ENCODE measurements at places on chromosomes 2 and 18. TPM values are rescaled to one million over a fixed set of nuclear protein-coding genes. Genes with fewer than 3 reads are reported as not detected.

GRCh38 chr2:233882353-233882752 lies 14.2 kb upstream of the MSL3B start:
- no peak for DNase-seq

The CDH2 gene
- 102 TPM for polyA plus RNA-seq

DNA sequence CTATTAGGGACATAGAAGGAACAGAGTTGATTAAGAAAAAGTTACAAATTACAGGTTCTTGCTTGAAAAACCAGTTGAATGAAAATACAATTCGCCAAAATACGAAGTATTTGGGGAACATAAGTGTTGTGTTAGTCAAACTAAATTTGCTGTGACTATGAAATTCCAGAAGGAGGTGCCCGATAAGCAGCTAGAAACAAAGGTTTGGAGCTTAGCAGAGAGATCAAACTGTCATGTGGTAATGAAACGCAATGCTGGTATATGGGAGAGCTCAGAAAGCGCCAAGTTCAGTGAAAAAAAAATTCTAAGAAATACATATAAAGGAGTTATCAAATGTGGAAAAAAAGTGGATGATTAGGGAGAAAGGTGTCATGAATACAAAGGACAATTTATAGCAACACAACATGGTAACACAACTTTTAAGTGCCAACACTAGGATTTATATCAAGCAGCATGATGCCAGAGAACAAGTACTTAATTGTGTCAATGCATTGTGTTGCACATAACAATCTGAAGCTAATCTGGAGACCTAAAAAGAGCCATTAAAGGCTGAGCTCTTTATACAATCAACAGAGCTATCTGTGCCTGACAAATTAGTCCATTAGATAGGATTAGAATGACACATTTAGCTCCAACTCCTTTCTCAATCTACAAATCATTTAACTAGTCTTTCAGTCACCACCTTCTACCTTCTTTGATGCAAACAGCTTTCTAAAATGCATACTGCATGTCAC lies 31.2 kb downstream of the SMAD2 start:
- DNase-seq = no peak

DNA sequence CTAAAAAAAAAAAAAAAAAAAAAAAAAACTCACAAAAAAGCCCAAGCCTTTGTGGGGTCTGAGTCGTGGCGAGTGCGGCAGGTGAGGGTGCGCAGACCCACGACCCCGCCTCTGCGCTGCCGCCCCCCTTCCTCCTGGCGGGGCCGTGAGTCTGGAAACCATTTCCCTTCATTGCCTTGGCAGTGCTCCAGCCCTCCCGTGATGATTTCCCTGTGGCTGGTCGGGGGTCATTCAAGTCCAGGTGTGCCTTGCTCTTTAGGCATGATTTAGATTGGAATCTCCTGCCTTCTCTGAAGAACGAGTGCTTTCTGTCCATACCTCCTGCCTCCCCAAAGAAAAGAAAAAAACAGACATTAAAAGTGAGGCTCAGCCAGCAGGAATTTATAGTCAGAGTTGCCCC lies 161.8 kb downstream of the FAM210A start:
- DNase-seq = no peak

DNA sequence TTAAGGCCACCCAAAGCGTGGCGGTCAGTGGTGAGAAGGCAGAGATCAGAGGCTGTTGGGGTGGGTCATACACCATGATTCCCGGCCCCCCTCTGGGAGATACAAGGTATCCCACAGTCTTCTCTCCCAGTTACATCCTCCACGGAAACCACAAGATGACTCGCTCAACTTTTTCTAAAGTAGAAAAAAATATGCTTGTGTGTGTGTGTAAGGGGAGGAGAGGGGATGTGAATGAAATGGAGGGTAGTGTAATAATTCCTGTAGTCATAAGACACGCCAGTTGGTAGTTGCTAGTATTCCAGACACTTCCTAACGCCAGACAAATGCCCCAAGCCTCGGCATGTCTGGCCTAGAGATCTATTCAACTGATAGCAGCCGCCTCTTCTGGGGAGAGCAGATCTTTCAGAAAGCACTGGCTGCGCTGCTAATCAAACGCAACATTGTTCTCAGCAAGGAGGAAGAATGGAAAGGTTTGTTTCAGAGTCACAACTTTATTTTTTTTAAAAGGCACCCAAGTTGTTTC lies 143.5 kb downstream of the TGIF1 start:
- no peak for DNase-seq

DNA sequence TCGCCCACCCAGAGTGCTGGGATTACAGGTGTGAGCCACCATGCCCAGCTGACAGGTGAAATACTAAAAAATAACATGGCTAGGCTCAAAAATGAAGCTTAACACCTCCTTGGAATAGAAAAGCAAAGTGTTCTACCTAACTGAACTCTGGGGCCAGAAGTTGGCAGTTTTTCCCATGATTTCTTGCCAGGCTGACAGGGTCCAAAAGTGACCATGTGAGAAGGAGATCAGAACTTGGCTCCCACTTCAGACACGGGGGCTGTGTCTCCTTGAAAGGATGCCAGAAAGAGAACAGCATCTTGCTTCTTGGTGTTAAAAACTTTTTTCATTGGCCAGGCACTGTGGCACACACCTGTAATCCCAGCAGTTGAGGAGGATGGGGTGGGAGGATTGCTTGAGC lies 47.0 kb downstream of the BMPR2 start:
- no peak for DNase-seq

- DNase-seq = no peak
Measured at GRCh38 chr2:233380995-233381637, 26.8 kb downstream of the DGKD start.

The WDR75 gene
- 55.5 TPM for polyA plus RNA-seq

The ACP1 gene
- 149 TPM for polyA plus RNA-seq

The DNAJC5G gene
- 1.4 TPM for polyA plus RNA-seq

DNA sequence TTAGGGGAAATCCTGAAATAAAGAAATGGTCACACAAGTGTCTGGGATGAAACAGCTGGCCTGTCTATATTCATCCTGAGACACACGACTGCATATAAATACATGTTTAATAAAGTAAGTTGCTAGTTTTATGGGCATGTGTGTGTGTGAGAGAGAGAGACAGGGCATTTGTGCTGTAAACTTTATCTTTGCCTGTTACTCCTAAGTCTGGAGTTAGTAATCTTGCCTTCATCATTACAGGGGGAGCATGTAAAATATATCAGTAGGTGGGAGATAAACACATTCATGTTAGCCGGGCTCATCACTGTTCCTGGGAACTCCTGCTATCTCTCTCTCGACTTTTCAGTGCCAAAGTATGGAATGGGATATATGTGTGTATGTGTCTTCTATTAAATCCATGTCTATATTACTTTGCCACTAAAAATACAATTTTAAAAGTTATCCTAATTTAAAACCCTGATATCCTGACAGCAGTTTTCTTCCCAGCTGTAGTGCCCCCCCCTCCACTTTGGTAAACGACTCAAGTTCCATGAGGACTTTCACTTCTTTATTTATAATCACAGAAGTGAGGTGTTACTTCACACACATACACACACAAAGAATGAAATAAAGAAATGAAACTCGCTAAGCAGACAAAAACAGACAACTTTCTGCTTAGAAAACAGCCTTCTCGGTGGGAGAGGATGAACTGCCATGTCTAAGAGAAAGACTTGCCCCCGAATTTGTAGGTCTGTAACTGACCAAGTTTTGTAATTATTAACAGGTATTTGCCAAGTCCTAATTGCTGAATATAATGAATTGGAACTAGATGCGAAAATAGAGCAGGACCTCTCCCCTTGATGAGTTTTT lies 947 bp downstream of the ZEB2 start:
- DNase-seq = no peak

The SDC1 gene
- 30.0 TPM for polyA plus RNA-seq

DNA sequence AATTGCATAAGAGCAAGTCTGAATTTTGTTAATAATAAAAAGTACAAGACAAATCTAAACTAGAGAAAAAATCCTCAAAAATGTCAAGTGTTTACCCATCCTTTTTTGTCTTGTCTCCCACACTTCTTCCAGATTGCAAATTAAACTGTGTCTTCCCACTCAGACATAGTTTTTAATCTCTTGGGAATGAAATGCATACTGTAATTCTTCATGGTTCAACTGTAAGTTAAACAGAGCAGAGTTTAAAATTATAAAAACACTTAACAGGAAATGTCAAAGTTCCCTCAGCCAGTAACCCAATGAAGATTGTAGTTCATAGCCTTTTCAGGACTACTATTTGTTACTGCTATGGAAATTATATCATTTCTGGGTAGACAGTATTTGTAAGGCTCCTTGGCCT lies 171.8 kb downstream of the UBE2E3 start:
- DNase-seq = no peak

The RFX8 gene
- 0.50 TPM for polyA plus RNA-seq

The PTPRN gene
- not detected for polyA plus RNA-seq

The CXCR1 gene
- 0.06 TPM for polyA plus RNA-seq

DNA sequence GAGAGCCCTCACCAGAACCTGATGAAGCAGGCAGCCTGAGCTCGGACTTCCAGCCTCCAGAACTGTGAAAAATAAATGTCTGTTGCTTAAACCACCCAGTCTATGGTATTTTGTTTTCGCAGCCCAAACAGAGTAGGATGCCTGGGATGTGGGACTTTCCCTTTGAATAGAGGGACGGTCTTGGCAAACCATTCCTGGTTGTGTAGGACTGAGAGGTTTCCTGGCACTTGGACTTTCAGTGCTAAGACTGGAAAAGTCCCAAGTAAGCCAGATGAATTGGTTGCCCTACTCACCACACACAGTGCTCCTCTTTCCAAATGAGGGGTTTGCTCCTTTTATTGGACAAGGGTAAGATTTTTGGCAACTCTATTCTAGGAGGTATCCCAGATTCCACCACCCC lies 46.8 kb upstream of the ACMSD start:
- no peak for DNase-seq

- DNase-seq = no peak
Measured at GRCh38 chr2:85649201-85650190, 18.5 kb downstream of the SFTPB start.

GRCh38 chr2:172195836-172196376 lies 93.2 kb upstream of the DLX2 start:
- no peak for DNase-seq

DNA sequence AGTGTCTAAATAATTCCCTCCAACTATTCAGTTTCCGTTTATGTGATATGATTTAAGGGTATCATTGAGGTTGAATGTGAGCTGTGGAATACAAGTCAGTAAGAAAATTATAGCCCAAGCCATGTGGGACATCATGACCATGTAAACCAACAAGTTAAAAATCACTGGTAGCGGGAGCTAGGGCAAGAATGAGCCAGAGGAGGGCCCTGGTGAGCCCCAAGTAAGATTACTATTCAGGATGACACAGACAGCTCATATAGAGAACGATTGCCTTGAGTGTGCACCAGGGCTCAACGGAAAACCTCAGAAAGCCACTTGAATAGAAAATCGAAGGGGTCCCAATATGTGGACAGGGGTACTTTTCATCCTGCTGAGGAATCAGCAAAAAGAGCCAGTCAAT lies 87.8 kb upstream of the RBMS1 start:
- no peak for DNase-seq

DNA sequence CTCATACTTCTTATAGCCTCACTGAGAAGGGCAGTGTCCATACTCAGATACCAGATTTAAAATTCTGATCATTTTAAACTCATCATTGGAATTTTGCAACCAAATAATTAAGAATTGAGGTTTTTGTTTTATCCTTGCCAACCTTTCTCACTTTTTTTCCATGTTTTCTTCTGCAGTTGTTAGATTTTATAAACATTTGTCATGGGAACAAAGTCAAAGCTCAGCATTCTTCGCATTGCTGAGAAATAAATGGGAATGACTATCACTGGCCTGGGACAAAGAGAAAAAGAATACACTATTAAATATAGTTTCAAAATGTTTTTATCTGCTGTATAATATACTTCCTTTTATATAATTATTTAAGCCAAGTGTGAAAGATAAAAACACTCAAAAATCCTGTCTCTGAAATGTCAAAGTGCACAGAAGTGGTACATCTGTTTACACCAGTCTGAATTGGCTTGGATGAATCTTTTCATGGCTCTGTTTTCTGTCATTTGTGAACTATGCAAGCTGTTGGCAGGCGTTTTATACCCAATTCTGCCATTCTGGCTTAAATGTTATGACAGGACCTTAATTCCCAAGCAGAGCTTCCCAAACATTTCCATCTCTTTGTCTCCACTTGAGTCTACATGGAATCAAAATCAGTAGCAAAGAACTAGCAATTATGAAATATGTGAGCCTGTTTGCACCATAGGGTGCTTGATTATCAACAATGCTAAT lies 249.3 kb upstream of the SYT4 start:
- DNase-seq = no peak

DNA sequence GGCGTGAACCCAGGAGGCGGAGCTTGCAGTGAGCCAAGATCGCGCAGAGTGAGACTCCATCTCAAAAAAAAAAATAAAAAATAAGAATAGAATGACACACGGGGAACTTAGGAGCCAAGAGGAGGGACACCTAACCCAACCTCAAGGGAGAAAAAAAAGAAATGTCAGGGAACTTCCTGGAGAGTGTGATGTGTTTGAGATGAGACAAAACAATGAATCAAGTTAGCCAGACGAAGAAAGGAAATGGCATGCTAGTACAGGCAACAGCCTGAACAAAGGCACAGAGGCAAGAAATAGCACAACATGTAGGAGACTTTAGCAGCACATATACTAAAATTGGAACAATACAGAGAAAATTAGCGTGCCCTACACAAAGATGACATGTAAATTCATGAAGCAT lies 36.7 kb upstream of the PAPOLG start:
- no peak for DNase-seq

The KLF7 gene
- 26.0 TPM for polyA plus RNA-seq

The STARD6 gene
- 0.30 TPM for polyA plus RNA-seq

DNA sequence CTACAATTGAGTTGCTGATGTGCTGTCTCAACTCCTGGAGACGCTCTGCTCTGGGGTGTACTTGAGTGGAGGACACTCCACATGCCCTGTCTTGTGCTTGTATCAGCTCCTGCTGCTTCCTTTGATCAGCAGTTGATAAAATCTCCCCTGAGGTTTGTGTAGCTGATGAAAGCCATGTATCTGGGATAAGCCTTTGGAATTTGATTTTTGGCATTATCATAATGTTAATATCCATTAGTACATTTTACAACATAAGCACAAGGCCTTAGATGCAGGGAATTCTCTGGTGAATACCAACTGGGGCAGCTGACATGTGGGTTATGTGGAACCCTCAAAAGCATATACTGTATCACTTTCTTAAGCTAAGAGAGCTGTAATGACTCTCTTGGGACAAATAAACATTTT lies 222.7 kb upstream of the ITGA4 start:
- DNase-seq = no peak

The SUMO1 gene
- polyA plus RNA-seq = 230 TPM

- no peak for DNase-seq
Measured at GRCh38 chr2:55511508-55512124, 7.9 kb upstream of the CFAP36 start.

DNA sequence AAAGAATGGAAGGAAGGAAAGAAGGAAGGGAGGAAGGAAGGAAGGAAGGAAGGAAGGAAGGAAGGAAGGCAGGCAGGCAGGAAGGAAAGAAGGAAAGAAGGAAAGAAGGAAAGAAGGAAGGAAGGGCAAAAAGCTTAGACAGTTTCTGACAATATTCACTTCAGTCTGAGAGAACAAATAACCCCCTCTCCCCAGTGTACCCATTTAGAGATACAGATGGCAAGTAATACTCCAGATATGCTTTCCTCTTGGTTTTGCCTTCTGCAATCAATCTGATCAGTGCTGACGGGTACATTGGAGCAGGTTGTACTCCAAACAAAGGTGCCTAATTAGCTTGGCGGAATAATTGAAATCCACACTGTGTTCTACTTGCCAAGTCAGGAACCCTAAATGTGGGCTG lies 534.6 kb upstream of the TMEFF2 start:
- DNase-seq = no peak
